ENCODE measurements at places on chromosomes 11 and 22. TPM values are rescaled to one million over a fixed set of nuclear protein-coding genes. Genes with fewer than 3 reads are reported as not detected.

The C1QTNF4 gene
- total RNA-seq: 0.14 TPM

The LRRC74B gene
- not detected for total RNA-seq

The C11orf21 gene
- not detected for total RNA-seq

The KCTD17 gene
- 19.6 TPM for total RNA-seq

The CYTH4 gene
- total RNA-seq: 0.04 TPM

The MIOX gene
- not detected for total RNA-seq

The TSPAN32 gene
- not detected for total RNA-seq

The UPK3A gene
- total RNA-seq: not detected

The ISX gene
- total RNA-seq: not detected

The EHF gene
- 97.2 TPM for total RNA-seq

The TNNT3 gene
- total RNA-seq: not detected

The HSPA8 gene
- total RNA-seq: 2,207 TPM

The KDM4E gene
- total RNA-seq: not detected

The CDON gene
- total RNA-seq: 2.3 TPM

The GGT5 gene
- total RNA-seq: not detected

The NELL1 gene
- total RNA-seq: not detected

The P2RX6 gene
- total RNA-seq: 0.21 TPM

The MMP10 gene
- total RNA-seq: 5.2 TPM

The KRTAP5-7 gene
- total RNA-seq: not detected

The CCS gene
- total RNA-seq: 28.7 TPM

The BARX2 gene
- total RNA-seq: 0.65 TPM

The EFCAB6 gene
- 0.24 TPM for total RNA-seq

The PRRG4 gene
- 4.8 TPM for total RNA-seq

The CLDN5 gene
- total RNA-seq: not detected

The OR52A1 gene
- not detected for total RNA-seq

The LMF2 gene
- 44.0 TPM for total RNA-seq

The CD6 gene
- total RNA-seq: 0.14 TPM

The MOGAT2 gene
- total RNA-seq: not detected

The TRIM6 gene
- 4.6 TPM for total RNA-seq

The ASPHD2 gene
- total RNA-seq: 9.5 TPM

The PRG3 gene
- total RNA-seq: not detected

The GP1BB gene
- 0.54 TPM for total RNA-seq

The ENTHD1 gene
- total RNA-seq: not detected

The LDHAL6A gene
- not detected for total RNA-seq

The OVCH2 gene
- total RNA-seq: 3.1 TPM

The HORMAD2 gene
- not detected for total RNA-seq

The SEPTIN3 gene
- total RNA-seq: 0.03 TPM

The TRIM3 gene
- 15.4 TPM for total RNA-seq

The NCF4 gene
- not detected for total RNA-seq

The TUG1 gene
- total RNA-seq: 38.8 TPM

The GGTLC2 gene
- total RNA-seq: not detected

The CABP4 gene
- not detected for total RNA-seq

The FGF4 gene
- total RNA-seq: not detected

The MPPED2 gene
- not detected for total RNA-seq

Data from foreskin keratinocyte (primary cell).